ENCODE measurements at places on chromosomes 3 and 15.
A peak's percentile ranks its signal among the peaks of the same experiment; 100 is the strongest.

DNA sequence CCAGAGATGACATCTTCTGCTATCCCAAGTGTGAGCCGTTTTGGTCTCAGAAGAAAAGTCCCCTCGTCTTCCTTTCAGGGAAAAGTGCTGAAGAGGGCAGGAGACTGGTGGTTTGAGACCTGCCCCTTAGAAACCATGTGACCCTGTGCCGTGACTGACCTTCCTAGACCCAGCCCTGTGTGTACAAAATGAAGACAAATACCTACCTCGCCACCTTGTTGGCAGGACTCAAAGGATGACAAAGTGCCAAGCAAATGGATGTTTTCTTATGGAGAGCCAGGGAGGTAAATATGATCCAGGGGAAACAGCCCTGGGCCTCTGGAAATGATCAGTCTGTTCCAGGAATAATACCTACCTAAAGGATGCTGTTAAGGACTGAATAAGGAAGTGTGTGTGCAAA, 41.3 kb downstream of the FAM174B start:
- DNase-seq = no peak

GRCh38 chr3:136712941-136713340, 39.2 kb downstream of the STAG1 start:
- DNase-seq = peak; percentile 42

DNA sequence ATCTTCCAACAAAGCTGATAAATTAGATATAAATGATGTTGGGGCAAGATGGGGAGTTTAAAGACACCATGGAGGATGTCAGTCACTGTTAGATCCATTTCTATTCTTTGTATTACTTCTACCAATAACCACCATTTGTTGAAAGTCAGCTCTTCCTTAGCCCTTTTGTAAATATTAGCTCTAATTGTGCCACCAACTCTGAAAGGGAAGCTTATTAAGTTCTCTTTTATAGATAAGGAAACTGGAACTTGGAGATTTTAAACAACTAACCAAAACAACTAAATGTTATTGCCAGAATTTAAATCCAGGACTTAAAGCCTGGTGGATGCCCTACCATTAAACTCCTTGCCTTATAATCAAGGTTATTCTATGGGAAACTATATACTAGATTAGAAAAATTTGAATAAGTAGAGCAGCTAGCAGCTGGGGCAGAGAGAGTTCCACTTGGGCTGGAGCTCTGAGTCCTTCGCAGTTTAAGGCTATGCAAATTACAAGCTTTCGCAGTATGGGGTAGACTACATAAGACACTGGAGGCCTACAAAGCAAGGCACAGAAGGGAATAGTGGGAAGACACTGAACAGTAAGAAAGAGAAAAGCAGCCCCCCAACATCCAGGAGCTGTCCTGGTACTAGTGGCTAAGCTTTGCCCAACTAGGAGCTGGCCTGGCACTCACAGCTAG, 52.6 kb downstream of the TM4SF18 start:
- DNase-seq = no peak

- no peak for DNase-seq
Observed at GRCh38 chr3:69099576-69099975, 14.8 kb downstream of the ARL6IP5 start.

DNA sequence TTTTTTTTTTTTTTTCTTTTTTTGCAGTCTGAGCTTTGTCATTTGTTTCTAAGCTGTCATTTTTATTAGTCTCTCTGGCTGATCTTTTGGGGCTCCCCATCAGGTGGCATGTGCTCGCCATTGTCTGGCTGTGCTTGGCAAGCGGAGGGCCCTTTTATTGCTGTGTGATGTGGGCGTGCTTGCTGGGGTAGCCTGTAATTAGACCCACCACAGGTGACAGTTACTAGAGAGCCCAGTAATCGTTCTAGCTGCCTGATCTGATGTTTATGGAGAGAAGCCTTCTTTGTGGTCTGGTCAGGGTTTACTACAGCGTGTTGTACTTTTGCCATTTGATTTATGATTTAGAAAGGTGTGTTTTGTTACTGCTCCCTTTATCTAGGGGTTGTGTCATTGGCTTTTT, 179.9 kb downstream of the MCTP2 start:
- no peak for DNase-seq
